NCI-H524 (cell line): ENCODE measurements at places on chromosomes 6 and 20.

- DNase-seq = no peak
These were observed 317.9 kb upstream of the HTR1E start for GRCh38 chr6:86619428-86619827.

- no peak for DNase-seq
These were observed 411.1 kb downstream of the BCKDHB start for GRCh38 chr6:80517525-80517924.

DNA sequence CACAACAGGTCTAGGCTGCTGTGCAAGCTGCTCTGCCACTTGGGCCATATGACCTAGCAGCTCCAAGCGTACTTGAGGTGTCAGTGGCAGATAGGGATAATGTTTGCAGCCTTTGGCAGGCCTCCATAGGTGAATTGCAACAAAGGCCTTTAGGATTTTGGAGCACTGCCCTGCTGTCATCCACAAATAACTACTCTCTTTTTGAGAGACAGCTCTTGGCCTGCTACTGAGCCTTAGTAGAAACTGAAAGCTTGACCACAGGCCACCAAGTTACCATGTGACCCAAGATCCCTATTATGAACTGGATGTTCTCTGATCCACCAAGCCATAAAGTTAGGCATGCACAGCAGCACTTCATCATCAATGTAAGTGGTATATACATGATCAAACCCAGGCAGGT is 29.9 kb downstream of the FBXO30 start:
- peak; percentile 92 for DNase-seq

GRCh38 chr6:21741221-21742109 is 147.9 kb downstream of the SOX4 start:
- DNase-seq = no peak

- no peak for DNase-seq
These were observed 37.0 kb upstream of the KCNG1 start for GRCh38 chr20:51059862-51060261.

- no peak for DNase-seq
These were observed 54.4 kb downstream of the CCDC170 start for GRCh38 chr6:151548201-151548600.

DNA sequence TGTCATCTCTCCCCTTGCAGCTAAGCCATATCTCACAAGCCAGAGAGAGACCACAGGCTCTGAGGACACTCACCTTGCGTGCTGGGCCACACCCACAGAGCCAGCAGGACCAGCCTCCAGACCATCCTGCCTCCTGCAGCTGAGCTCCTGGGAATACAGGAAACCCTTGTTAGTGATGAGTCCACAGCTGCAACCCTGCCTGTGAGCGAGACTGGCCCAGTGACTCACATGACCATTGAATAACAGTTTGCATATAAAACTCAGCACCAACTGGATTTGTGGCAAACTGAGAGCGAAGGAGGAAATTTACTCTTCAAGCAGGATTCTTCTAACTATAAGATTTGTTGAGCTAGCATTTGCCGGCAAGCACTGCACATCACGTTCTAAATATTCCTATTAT is 3.0 kb downstream of the THBS2 start:
- no peak for DNase-seq

DNA sequence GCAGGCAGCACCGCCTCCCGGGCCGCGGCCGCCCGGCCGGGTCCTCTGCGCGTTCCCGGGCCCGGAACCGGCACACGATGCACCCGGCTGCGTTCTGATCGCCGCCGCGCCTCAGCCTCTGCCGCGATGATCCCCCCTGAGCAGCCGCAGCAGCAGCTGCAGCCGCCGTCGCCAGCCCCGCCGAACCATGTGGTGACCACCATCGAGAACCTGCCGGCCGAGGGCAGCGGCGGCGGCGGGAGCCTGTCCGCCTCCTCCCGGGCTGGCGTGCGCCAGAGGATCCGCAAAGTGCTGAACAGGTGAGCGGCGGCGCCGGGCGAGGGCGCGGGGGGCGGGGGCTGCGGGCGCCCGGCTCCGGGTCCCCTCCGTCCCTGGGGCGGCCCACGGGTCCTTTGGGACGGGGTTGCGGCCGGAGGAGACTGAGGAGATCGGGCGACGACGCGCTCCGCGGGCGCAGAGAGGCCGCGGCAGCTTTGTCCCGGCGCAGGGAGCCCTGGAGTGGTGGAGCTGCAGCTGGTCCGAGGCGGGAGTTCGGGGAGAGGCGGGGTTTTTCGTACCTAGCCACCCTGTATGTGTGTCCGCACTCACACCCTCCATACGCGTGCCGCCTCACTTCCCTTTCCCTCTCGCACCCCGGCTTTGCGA is 659 bp downstream of the SLC35F1 start:
- peak; percentile 52 for DNase-seq

DNA sequence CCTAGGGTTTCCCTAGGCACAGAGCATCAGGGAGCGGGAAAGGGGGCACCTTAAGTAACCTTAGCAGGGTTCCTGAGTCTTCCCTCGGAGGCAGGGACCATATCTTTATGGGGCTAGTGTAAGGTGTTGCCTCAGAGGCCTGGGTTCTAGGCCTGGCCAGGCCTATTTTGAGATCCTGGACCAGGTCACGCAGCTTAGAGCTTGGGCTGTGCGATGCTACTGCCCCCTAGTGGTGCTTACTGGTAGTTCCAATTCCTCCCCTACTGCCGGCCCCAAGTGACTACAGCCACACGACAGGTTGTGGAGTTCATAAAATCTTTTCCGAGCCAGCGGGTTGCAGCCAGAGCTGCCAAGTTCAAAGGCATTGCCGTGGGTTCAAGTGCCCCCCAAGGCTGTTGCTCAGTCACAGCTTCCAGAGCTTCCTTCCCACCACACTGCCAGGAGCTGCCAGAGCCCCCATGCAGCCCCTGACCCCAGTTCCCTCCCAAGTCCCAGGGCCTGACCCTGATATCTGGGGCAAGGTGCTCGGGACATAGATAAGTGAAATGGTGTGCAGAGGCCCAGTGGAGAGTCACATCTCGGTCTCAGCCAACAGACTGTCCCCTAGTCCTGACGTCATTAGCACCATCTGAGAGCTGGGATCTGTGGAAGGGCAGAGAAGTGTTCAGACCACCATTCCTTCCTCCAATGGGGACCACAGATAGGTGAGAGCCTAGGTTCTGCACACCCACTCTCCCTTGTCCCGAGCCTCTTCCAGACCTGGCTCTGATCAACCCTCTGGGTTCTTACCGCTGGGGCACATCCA is 3.3 kb downstream of the LRRC73 start:
- DNase-seq = peak; percentile 36

DNA sequence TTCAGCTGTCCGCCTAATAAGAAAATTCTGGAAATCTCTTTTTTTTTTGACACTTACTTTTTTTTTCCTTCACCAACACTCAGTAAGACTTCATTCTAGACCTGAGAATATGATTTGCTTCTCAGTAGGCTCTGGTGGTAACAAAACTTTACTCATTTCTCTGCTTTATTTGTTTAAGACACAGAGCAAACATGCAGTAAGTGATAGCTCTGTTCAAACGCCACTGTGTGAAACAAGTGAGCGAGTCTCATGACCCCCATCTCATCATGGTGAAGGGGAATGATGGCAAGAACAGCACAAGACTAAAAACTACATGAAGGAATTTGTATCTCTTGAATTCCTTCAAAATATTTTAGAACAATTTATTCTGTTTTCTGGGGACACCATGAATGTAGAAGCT is 541.6 kb upstream of the POU3F2 start:
- DNase-seq = no peak

DNA sequence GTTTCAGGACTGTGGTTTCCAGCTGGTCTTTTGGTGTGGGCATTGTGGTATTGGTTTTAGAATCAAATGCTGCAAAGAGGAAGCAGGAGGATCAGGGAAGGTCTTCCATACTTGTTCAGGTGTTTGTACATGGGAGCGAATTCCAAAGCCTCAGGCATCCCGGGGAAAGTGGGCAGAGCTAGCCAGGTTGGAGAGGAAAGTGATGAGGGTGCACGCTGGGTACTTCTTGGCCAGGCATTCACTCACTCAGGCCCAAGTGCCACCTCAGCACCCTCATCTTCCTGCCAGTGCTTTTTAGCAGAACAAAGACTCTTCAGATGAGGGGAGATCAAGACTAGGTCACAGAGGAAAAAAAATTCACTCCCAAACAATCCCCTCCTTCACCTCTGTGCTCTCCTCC is 241.1 kb upstream of the TBX18 start:
- DNase-seq = no peak

GRCh38 chr20:8670893-8671215 is 398.0 kb upstream of the PLCB4 start:
- peak; percentile 99 for DNase-seq

DNA sequence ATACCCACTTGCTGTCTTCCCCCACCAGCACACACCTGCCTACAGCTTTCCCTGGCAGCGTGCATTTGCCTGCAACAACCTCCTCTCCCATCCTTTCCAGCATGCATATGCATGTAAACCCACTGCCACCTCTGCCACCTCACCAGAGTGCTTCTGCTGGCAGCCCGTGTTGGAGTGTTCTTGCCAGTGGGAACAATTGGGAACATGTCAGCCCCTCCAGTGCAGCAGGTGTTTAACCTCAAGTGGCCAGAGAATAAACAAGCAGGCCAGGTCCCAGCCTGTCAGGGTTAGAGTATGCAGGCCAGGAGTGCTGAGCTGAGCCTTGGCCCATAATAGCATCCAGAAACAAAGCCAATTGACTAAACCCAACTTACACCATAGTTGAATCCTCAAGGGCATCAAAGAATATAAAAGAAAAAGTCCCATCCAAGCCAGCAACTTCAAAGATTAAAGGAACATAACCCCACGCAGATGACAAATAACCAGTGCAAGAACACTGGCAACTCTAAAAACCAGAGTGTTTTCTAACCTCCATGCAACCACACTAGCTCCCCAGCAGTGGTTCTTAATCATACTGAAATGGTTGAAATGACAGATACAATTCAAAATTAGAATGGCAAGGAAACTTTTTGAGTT is 1212.1 kb upstream of the CITED2 start:
- peak; percentile 18 for DNase-seq

DNA sequence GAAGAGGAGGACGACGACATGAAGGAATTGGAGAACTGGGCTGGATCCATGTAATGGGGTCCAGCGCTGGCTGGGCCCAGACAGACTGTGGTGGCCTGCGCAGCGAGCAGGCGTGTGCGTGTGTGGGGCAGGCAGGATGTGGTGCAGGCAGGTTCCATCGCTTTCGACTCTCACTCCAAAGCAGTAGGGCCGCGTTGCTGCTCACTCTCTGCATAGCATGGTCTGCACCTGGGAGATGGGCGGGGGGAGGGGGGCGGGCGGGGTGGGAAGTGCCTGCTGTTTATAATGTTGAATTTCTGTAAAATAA is 42.3 kb downstream of the CHMP4B start:
- no peak for DNase-seq

DNA sequence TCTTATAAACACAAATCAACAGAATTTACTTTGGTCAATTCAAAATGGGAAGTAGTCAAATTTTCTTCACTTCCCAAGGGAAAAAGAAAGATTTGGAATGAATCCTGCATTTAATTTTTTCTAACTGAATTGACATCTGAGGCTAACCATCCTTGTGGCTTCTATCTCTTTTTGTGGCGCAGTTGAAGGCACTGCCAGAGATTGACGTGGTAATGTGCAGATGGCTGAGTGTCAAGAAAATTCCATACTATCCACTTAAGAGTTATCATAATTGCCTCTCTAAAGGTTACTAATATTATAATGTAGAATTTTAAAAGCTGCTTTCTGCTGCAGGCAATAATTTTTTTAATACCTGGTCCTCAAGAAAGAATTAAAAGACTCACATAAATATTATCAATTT is 162.3 kb downstream of the KLHL32 start:
- no peak for DNase-seq

DNA sequence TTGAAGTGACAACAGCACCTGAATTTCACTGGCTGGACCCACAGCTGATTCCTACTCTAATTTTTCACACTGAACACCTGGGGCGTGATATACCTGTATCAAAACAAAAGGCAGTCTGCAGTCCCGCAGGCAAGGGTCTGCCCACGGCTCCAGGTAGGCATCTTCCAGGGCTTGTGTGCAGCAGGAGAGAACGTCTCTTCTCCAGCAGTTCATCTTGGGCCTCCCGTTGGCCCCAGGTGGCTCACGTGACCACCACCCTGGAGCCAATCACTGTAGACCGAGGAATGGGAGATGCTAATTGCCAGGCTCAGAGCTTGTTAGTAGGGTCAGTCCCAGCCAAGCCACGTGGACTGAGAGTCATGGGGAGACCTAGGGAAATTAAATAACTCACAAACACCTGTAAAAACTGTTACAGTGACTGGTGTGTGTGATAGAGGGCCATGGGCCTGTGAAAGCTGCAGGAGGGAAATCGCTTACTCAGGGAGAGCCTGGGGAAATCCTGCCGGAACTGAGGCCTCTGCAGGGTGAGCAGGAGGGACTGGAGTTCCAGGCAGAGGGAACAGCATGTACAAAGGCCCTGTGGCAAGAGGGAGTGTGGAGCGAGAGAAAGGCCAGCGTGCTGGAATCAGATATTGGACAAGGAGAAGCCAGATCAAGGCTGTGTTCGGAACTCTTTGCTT is 83.4 kb downstream of the EYA2 start:
- peak; percentile 91 for DNase-seq

- no peak for DNase-seq
These were observed 94.0 kb downstream of the SCML4 start for GRCh38 chr6:107730106-107730505.

DNA sequence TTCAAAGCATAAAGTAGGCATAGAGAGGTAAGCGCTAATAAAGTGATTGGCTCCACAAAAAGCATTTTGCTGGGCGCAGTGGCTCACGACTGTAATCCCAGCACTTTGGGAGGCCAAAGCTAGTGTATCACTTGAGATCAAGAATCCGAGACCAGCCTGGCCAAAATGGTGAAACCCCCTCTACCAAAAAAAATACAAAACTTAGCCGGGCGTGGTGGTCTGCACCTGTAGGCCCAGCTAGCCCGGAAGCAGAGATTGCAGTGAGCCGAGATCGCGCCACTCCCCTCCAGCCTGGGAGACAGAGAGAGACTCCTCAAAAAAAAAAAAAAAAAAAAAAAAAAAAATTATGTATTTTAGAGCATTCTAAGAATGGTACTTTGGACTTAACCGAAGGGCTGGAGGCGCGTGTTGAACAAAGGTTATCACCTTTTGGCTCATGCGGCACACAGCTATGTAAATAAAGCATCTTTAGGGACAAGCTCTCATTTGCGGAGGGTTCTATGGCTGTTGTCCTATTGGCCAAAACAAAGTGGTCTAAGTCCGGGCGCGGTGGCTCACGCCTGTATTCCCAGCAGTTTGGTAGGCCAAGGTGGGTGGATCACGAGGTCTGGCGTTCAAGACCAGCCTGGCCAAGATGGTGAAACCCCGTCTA is 17.4 kb downstream of the HFE start:
- DNase-seq = no peak
